ENCODE measurements at places on chromosomes 11 and 22.
A peak's percentile ranks its signal among the peaks of the same experiment; 100 is the strongest.

DNA sequence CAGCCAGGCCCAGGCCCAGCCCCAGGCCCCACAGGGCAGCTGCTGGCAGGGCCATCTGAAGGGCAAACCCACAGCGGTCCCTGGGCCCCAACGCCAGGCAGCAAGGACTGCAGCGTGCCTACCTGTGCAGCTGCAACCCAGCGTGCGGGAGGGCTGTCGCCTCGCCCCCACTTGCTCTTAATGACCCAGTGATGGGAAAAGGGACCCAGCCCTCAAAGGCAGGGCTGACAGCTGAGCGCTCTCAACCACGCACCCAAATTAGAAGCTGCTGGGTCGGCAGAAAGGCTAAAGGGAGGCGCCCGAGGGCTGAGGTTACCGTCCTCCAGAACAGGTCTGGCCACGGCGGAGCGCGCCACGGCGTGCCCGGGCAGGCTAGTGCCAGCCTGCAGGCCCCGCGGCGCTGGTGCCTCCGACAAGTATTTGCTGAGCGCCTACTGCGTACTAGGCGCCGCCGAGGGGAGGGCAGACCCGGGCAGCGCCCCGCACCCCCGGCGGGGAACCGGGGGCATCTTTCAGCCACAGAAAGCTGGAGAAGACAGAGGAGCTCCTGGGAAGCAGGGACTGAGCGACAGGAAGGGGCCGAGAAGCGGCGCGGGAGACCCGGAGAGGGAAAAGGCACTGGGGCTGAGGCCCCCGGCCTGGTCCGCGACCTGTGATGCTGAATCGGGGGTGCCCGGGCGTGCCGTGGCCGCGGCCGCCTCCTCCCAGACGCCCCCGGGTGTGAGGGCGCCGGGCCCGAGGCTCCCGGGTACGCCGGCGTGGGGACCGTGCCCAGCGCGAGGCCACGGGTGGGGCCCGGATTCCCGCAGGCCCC lies 773 bp downstream of the HRAS start:
- DNase-seq, result peak; percentile 48

- DNase-seq, result no peak
Observed at GRCh38 chr11:66035653-66036333, 9.5 kb upstream of the CATSPER1 start.

DNA sequence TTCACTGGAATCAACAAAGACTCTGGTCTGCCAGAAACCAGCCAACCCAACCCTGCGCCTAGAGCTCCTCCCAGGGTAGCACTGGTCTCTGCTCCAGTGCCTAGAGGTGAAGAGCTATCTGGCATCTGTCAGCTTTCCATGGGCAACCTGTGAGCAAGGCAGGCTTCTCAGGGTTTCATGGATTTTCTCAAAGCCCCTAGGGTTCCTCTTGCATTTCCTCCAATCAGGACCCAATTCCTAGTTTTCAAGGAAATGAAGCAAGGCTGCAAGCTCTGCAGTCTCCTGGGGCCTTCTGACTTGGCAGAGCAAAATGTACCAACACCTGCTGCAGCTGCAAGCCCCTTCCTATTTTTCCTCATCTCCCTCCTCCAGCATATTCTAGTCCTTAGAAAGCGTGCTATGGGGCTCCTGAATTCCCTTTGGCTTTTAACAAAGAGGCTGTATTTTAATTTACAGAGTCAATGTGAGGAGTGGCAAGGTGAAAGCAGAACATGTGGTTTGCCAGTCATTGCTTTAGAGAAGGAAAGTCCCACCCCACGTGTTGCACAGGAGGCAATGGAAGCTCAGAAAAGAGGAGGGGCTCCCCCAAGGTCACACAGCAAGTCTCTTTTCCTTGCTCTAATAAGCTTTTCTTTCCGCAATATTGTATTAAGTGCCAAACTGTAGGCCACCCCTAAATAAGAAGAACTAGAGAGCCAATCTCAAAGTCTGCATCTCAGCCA lies 33.0 kb upstream of the RIC3 start:
- no peak for DNase-seq

- no peak for DNase-seq
Observed at GRCh38 chr11:99592266-99592665, 571.5 kb downstream of the CNTN5 start.

DNA sequence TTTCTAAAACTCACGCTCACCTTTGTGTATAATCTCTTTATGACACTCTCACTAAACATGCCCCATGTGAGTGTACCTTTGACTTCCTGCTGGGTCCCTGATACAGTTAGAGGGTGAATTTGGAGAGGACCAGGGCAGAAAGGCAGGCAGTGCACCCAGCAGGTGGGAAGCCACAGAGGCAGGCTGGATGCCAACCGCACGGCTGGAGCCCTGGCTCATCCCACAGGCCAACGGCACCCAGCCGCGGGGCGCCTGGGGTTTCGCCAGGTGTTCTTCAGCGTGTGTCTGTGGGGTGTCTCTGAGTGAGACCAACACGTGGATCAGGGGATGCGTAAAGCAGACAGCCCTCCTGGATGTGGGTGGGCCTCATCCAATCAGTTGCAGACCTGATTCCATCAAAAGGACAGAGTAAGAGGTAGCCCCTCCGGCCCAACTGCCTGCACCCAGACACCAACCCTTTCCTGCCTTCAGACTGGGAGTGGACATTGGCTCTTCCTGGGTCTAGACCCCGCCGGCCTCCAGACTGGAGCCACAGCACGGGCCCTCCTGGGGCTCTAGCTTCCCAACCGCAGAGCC lies 51.6 kb downstream of the DHCR7 start:
- DNase-seq, result no peak

DNA sequence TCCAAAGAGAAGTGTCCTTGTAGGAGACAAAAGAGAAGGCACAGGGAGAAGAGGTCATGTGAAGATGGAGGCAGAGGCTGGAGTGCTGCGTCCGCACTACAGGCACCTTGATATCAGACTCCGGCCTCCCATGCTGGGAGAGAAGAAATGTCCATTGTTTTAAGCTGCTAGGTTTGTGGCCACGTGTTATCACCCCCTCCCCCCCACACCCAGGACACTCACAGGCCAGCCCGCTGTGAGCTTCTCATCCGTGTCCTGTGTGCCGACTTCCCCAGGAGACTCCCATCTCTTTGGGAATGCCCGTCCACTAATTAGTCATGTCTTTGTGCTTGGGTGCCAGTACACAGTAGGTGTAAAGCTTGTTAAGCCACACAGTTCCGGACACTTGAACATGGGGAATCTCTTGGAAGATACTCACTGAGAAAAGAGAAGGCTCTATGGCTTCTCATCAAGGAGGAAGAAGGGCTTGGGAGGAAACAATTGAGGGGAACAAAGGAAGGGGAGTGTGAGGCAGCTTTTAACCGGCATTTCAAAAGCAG lies 1234.7 kb downstream of the TBC1D22A start:
- no peak for DNase-seq

DNA sequence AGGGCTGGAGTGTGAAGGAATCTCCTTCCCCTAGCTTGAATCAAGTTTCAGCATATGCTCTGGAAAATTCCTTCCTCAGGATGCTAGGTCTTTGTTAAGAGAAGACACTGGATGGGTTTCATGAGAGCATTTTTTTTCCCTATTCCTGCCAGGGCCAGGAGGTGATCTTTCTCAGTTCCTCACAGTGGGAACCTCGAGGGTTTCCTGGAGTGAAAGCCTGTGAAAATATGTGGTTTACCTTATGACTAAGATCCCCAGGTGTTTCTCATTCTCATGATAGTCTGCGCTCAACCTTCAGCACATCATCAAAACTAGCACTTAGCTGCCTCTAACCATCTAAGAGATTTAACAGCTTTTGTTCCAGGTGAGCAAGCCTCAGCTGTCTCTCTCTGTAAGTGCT lies 985.3 kb upstream of the FAT3 start:
- no peak for DNase-seq

DNA sequence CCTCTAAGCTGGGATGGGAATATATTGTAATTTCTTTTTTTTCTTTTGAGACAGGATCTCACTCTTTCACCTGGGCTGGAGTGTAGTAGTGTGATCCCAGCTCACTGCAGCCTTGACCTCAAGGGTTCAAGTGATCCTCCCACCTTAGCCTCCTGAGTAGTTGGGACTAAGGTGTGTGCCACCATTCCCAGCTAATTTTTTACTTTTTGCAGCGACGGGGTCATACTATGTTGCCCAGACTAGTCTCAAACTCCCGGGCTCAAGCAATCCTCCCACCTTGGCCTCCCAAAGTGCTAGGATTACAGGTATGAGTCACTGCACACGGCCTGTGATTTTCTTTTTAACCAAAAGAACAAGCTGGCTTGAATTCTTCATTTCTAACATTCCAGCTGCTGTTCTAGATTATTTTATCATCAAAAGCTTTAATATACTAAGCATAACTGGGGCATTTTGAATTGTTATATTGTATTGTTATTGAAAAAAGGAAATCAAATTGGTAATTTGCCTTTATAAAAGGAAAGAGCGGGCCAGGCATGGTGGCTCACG lies 26.8 kb upstream of the PPP2R1B start:
- DNase-seq, result no peak

- no peak for DNase-seq
Observed at GRCh38 chr11:8913961-8914660, 3.1 kb downstream of the AKIP1 start.

DNA sequence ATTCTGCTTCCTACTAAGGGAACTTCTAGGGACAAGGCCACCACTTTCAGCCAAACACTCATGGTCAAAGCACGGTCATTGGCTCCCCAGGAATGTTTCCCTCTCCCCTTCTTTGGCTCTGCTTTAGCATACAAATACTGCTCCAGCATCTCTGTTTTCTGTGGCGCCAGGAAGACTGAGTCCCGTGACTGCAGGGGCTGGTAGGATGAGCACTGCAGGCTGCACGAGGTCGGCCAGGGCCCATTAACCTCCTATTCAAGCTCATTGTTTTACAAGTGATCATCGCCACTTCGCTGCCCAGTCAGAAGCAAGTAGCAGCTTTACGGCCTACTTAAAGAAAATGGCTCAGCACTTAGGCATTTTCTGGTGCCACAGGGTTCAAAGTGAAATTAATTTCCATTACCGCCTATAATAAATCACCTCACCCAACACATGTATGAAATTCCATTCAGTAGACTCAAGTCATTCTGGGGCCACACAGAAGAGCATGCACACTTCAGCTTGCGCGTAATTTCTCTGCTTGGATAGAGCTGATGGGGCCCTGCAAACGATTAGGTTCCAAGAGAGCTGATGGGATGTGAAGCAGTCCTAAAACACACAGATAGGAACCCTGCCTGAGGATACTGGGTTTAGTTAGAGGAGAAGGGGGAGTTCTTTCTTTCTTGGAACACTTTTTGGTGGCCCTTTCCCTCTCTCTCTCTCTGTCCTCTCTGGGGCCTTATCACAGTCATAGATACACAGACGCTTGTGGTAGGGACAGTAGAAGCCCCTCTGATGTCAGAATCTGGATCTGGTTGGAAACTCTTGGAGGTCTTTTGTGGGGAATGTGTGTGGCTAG lies 173.7 kb downstream of the KIF18A start:
- DNase-seq, result no peak

DNA sequence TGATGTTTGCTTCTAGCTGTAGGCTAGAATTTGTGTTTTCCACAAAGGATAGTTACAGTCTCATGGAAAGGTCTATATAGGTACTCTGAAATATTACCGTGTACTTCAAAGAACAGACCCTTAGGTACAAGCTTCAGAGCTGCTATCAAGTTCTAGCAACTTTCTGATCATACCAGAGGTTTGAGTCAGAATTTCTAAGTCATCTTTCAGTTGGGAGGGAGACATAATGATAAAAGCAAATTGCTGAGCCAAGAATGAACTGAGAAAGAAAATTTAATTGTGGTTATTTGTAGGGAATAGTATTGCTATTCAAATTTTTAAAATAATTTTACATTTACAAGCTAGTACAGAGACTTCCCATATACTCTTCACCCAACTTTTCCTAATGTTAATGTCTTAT lies 19.9 kb upstream of the ME3 start:
- no peak for DNase-seq

DNA sequence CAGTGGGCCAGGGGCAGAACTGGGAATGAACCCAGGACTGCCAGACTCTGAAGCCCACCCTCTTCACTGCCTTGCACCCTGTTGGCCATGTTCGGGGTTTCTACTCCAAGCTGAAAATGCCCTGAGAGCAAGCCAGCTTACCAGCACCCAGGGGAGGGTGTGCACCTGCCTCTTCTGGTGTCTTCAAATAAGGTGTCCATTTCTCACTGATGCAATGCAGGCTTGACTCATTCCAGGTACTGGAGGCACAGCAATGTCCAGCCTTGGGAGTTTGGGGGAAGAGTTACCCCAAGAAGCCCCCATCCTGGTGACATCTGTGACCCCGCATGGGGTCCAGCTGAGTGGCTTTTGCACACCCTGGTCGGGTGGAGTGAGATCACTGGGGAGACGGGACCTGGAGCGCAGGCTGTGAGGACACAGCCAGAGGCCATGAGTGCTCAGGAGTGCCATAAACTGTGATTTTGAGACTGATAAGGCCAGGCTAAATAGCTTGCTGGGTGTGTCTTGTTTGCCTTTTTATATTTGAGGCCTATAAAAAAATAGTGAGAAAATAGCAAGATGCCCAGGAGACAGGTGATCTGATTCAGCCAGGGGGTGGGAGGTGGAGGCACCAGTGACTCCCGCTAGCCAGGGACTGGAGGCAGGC lies 4.6 kb upstream of the CERK start:
- DNase-seq, result no peak

DNA sequence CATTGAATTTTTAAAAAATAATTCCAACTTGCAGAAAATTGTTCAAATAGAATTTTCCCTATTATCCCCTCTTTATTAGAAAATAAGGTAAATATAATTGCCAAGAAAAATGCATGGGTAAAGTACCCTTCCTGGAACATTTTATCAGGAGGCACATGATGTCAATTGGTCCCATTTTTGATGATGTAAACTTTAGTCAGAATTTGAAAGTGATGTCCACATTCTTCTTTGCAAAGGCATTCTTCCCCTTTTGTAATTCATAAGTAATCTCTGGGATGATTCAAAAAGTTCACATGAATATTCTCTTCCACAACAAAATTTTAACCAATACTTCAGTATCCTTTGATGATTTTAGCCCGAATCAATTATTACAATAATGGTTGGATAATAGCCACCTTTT lies 86.9 kb upstream of the ANO3 start:
- no peak for DNase-seq

GRCh38 chr11:73461964-73462363 lies 85.8 kb downstream of the RELT start:
- no peak for DNase-seq

- DNase-seq, result no peak
Observed at GRCh38 chr22:45318558-45319323, 9.0 kb downstream of the FAM118A start.

GRCh38 chr11:6757373-6757967 lies 14.3 kb downstream of the OR2AG2 start:
- DNase-seq, result no peak

Data from NCI-H510A (cell line).